ENCODE measurements at places on chromosomes 6 and 20. TPM values are rescaled to one million over a fixed set of nuclear protein-coding genes. Genes with fewer than 3 reads are reported as not detected.

DNA sequence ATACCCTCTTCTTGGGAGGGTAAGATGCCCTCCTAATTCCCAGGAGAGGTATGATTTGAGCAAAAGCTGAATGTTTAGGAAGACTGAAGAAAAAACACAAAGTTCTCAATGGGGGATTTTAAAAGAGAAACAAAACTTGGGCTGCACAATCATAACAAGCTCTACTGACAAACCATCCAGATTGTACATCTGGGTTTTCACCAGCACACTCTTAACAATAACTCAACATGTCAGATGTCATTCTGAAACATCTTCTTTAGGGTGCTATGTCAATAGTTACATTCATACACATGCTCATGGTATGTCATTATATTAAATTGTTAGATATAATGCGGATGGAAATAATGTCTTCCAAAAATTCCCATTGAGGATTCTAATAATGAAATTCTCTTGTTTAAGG, 95.1 kb downstream of the ASCC3 start:
- no peak for DNase-seq

GRCh38 chr6:34190504-34191122, 44.7 kb upstream of the GRM4 start:
- no peak for DNase-seq

DNA sequence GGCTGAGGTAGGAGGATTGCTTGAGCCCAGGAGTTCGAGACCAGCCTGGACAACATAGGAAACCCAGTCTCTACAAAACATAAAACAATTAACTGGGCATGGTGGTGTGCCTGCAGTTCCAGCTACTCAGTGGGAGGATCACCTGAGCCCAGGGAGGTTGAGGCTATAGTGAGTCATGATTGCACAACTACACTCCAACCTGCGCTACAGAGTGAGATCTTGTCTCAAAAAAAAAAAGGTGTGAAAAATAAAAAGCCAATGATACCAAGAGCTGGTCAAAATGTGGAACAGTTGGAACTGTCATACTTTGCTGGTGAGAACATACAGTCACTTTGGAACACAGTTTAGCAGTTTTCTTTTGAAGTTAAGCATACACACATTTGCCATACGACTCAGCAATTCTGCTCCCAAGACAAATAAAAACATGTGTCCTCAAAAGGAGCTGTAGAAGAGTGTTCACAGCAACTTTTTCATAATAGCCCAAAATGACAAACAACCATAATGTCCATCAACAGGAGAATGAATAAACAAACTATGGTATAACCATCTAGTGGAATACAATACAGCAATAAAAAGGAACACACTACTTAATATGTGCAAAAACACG, 21.6 kb upstream of the FKBP5 start:
- DNase-seq = no peak

DNA sequence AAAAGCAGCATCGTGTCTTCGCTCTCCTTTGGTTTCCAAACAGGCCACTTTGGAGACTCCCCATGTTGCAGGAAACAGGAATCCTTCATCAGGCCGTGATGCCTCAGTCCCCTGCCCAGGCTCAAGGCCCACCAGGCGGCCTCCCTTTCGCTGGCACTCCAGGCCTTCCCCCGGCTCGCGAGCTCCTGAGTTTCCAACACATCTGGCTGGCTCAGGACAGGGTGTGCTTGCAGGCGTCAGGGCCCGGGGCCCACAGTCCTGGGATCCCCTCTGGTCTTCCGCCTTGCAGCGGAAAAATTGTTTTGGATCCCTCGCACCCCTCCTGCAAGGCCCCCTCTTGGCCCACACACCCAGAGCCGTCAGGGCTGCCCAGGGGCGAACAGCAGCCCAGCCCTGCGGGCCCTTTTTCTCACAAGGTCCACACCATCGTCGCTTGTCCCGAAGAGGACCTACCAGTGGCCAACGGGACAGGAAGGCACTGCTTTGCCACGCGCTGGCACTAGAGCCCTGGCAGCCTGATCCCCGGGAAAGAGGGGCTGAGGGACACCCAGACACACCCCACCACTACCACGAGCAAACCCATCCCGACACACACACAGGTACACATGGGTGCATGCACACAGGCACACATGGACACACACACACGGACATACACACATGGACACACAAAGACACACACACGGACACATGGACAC, 1930.9 kb upstream of the DEFB115 start:
- DNase-seq = no peak

- no peak for DNase-seq
These were observed 70.4 kb downstream of the PLAGL1 start for GRCh38 chr6:143937668-143937970.

The TMC2 gene
- polyA plus RNA-seq = not detected

The MEI4 gene
- not detected for polyA plus RNA-seq

The ENTPD6 gene
- polyA plus RNA-seq = 39.9 TPM

The HLA-DMB gene
- polyA plus RNA-seq = 0.07 TPM

The TCF21 gene
- polyA plus RNA-seq = 32.2 TPM

The SPEF1 gene
- polyA plus RNA-seq = 0.12 TPM
